ENCODE measurements at places on chromosomes 12 and 14.
A peak's percentile ranks its signal among the peaks of the same experiment; 100 is the strongest.

- DNase-seq = peak; percentile 26
Observed at GRCh38 chr14:67583711-67584644, 16.1 kb downstream of the PIGH start.

DNA sequence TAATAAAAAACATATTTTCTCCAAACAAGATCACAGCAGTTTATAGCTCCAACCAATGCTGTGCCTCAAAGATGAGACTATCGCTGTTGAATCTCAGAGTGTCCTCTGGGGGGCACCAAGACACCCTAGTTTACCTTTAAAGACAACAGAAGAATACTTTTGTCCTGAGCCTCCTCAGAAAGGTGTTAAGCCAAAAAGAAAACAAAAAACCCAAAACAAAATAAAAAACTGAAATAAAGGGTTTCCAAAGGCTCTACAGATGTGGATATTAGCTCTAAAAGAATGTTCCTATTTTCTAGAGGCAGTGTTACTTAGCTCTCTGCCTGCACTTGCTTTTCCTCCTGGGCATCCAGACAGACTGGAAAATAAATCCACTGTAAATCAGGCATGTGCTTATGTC, 86.9 kb upstream of the TTC7B start:
- DNase-seq = peak; percentile 65

DNA sequence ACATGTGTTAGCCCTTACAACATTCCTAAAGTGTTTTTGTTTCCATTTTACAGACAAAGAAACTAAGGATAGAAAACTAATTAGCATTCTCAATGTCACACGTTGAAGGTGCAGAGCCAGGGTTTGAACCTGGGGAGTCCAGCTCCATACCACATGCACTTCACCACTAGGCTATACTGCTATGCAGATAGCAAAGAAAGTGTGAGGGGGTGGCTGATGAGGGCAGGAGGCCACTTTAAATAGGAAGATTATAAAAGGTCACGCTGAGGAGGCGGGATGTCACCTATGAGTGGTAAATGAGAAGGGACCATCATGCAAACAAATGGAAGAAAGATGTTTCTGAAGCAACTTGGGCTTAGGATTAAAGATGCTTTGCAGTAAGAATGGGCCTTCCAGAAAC, 213.9 kb downstream of the EGLN3 start:
- no peak for DNase-seq

GRCh38 chr14:92615451-92615850, 101.9 kb downstream of the RIN3 start:
- DNase-seq = peak; percentile 51

GRCh38 chr12:22544038-22544979, at the start of gene C2CD5:
C2CD5 (minus strand) TSS chr12:22544542; CDS start chr12:22544150, 392 bp downstream.
- DNase-seq = peak; percentile 97

DNA sequence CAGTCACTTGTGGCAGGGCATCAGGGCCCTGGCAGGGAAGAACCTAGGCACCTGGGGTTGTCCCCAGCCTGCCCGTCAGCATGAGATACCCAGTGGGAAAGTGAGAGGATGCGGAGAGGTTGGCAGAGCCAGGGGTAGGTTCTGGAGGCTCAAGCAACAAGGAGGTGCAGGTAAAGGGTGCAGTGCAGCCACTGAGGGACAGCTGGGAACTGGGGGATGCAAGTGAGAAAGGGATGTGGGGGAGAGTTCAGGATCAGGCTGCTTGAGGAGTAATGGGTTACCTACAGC, 18.7 kb downstream of the VASH1 start:
- DNase-seq = no peak

- no peak for DNase-seq
Observed at GRCh38 chr14:25259470-25259869, 209.5 kb upstream of the STXBP6 start.

DNA sequence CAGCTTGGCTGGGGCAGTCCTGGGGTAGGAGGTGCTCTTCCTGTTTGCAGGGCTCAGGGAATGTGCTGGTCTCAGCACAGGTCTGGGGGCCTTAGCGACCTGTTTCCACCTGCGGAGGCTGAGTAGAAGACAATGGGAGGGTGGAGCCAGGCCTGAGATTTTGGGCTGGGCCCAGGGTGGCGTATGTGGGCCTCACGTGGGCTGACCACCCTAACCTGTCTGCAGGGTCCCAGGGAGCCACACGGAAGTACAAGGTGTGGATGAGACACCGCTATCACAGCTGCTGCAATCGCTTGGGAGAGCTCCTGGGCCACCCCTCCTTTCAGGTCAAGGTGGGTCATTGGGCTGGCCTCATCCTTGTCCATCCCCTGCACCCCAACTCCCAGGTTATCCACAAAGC, 1.1 kb downstream of the NOC4L start:
- DNase-seq = no peak

DNA sequence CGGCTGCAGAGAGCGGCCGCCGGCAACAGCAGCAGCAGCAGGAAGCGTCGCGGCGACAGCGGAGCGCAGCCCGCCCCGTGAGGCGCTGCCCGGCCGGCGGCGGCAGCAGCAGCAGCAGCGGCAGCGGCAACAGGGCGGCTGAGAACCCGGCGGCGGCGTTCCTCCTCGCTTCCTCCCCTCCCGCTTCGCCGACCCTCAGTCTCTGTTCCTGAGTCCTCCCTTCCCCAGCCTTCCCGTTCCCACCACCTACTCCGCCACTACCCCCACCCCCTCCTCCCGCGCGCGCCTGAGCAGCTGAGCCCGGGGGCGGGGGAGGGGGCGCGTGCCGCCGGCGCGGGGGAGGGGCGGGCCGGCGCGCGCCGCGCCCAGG, 310 bp downstream of the BICDL1 start:
- no peak for DNase-seq

GRCh38 chr12:116591855-116592637, 32.9 kb downstream of the MAP1LC3B2 start:
- no peak for DNase-seq
